HFFc6 (cell line): ENCODE measurements at places on chromosomes 13 and 19.

DNA sequence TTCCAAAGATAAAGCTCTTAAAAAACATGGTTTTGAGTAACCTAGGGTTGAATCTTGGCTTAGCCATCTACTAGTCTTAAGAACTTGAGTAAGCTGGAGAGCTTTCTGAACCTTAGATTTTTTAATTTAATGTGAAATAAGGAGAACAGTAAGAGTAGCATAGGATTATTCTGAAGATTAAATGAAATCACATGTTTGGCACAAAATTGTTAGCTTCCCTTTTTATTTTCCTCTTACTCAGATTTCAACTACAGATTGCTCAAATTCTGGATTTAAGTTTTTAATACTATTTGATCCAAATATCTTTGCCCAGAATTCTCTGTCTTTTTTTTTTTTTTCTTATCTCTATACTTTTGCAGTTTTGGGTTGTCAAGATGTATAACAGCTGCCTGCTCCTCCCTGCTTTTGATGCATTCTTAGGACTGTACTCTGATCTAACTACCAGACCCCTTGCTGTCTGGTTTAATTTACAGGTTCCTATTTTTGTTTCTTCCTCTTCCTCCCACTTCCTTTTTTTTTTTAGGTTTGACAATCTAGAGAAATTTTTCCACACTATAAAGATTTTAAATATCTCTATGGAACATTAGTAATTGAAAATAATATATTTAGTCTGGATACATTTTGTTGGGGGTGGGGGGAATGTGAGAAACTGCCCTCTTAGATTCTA lies 12.3 kb downstream of the POMP start:
- DNase-seq: no peak

GRCh38 chr13:24688950-24689349 lies 8.7 kb downstream of the ATP12A start:
- DNase-seq: no peak

DNA sequence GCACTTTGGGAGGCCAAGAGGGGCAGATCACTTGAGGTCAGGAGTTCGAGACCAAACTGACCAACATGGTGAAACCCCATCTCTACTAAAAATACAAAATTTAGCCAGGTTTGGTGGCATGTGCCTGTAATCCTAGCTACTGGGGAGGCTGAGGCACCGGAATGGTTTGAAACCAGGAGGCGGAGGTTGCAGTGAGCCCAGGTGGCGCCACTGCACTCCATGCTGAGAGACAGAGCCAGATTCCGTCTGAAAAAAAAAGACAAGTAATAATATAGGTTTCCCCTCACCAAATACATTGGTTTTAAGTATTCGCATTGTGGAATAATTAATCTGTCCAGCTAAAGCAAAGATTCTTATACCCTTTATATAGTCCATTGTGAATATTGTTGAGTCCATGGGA lies 1544.6 kb downstream of the OLFM4 start:
- no peak for DNase-seq

- no peak for DNase-seq
Observed at GRCh38 chr19:44776402-44777096, 1.1 kb upstream of the CBLC start.

- peak; percentile 38 for DNase-seq
Observed at GRCh38 chr19:17346109-17346671, 8.8 kb downstream of the GTPBP3 start.

DNA sequence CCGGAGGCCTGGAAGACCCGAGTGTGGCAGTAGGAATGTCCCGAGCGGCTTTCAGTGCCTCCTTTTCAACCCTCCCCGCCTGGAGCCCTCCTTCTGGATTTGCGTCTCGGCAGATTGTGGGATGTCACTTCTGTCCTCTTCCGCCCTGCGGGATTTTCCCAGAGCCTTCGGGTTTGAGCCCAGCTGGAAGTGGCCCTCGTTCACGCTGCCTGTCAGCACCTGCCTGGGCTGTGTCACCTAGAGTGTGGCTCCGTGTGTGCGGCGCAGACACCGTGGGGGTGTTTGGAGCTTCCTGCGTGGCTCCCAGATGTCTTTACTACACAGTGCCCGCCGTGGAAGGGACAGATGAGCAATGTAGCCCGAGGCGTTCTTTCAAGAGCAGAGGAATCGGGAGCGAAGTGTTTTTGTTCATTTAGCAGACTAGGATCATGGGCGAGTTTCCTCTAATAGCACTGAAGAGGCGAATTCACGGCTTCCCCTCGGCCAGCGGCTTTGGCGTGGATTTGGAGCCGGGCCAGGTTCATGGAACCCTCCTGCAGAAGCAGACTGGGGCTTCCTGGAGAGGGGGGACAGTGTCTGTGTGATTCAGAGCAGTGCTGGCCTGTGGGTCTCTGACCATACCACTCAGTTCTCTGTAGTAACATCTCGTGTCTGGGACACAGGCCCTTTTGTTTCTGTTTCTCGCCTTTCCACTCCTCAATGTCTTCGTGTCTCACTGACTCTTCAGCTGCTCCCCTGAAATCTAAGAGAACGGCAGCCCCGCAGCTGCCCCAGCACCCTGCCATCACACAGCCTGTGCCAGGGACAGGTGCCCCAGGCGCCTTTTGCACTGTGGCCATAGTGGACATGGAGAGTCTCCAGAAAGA lies 68.0 kb downstream of the KDM4B start:
- DNase-seq: peak; percentile 88

DNA sequence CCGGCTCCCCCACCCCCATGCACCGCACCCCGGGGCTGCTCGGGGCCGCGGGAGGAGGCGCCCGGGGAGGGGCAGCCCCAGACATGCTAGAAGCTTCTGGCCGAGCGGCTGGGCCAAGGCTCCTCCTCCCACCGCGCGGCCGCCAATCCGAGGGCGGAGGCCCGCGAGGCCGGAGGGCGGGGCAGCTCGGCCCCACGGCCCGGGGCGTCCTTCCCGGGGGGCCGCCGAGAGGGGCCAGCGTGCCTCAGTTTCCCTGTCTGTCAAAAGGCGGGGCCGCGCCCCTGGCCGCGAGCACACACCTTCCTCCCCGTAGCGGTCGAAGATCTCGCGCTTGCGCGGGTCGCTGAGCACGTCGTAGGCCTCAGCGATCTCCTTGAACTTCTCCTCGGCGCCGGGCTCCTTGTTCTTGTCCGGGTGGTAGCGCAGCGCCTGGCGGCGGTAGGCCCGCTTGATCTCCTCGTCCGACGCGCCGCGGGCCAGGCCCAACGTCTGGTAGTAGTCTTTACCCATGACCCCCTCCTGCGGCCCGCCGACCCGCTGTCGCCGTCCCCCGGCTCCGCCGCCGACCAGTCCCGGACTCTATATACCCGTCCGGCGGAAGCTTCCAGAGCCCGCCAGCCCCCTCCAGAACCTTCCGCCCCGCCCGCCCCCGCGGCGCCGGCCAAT lies at the start of gene DNAJB1:
TSS of gene DNAJB1 (minus strand) at position 558 of the 666 bp plus-strand sequence. CDS start at position 510, 48 bp downstream.
- DNase-seq: peak; percentile 70

GRCh38 chr13:66995203-66995611 lies 234.9 kb downstream of the PCDH9 start:
- DNase-seq: no peak

- DNase-seq: no peak
Observed at GRCh38 chr19:39046037-39046821, 13.9 kb upstream of the FBXO27 start.

DNA sequence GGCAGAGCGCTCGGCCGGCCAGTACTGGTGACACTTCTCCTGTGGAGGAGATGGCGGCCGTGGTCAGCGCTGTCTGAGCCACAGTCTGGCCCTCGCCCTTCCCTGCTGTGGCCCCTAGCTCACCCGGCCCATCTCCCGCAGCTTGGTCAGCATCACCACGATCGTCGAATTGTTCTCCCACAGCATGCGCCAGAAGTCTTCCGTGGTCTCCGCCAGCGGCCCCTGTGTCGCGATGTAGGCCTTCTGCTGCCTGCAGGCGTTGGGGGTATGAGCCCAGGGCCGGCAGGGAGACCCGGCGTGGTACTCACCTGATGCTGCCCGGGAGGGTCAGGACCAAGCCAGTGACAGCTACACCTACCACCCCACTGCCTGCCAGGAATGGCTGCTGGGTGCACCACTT lies 130.1 kb downstream of the PTPRS start:
- no peak for DNase-seq

- DNase-seq: peak; percentile 73
Observed at GRCh38 chr19:49570138-49570856, 10.1 kb downstream of the NOSIP start.

DNA sequence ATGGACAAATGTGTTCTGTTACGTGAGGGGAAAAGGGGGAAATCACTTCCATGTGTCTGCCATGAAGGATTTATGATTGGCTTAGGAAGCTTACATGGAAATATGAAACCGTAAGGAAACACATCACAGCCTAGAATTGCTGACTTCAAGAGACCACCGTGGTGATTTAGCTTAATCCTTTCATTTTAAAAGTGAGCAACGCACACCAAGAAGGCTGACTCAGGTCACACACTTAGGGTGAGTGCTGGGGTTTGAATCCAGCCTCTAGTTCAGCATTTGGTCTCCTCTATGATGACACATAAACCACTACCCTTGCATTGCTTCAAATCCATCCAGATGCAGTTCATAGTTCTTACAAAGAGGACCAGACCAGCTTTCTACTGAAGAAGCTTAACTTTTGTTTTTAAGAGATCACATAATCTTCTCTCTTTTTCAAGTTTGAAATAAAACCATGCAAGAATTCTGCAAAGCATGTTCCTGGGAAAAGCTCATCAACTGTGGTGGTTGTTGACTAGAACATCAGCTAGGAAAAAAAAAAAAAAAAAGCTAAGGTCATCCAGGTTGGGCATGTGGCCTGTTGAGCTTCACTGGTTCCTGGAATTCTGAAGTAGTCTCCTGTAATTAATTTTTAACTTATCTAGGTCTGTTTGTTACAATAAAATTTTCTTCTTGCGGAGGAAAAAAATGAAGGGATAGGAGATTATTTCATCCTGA lies 60.2 kb upstream of the KL start:
- no peak for DNase-seq

DNA sequence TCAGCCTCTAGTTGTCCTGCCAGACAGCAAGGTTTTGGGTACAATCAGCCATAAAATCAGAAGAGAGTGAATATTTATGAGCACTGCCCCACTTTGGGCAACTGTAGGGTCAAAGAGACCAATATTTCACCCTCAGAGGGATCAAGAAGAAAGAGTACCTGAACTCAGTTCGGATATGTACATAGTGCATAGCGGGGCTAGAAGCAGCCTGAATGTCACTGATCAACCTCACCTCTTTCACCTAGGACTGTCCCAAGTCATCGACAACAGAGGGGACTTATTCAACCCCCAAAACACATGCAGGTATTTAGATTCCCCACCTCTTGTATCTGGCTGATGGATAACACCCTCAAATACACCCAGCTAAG lies 446.9 kb downstream of the COG6 start:
- DNase-seq: no peak

GRCh38 chr13:30398601-30399072 lies 23.7 kb upstream of the UBE2L5 start:
- no peak for DNase-seq

DNA sequence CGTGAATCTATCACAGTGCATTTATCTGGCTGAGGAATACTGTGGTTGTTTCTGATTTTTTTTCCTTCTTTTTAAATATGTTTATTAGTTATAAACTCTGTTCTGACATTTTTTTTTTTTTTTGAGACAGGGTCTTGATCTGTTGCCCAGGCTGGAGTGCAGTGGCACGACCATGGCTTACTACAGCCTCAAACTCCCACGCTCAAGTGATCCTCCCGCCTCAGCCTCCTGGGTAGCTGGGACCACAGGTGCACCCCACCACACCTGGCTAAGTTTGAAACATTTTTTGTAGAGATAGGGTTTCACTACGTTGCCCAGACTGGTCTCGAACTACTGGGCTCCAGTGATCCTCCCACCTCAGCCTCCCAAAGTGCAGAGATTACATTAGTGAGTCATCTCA lies 6.6 kb upstream of the NUMBL start:
- no peak for DNase-seq

DNA sequence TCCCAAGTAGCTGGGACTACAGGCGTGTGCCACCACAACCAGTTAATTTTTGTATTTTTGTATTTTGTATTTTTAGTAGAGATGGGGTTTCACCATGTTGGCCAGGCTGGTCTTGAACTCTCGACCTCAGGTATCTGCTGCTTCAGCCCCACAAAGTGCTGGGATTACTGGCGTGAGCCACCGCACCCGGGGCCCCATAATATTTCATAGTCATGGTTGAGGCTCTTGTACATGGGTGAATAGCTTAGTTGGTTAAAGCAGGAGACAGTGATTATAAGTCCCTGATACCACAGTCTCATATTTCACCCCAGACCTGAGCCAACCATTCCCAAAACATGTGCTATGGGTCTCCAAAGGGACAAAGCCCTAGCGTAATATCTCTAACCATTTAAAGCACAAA lies 26.1 kb downstream of the MBNL2 start:
- DNase-seq: no peak

DNA sequence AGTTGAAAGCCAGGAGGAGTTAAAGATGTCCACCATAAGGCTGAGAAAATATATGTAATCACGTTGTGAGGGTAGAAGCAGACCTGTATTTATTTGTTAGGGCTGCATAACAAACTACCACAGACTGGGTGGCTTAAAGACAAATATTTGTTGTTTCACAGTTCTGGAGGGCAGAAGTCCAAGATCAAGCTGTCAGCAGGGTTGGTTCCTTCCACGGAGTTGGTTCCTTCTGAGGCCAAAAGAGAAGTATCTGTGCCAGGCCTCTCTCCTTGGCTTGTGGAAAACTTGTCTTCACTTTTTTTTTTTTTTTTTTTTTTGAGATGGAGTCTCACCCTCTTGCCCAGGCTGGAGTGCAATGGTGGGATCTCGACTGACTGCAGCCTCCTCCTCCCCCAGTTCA lies 73.7 kb upstream of the SLAIN1 start:
- DNase-seq: no peak

DNA sequence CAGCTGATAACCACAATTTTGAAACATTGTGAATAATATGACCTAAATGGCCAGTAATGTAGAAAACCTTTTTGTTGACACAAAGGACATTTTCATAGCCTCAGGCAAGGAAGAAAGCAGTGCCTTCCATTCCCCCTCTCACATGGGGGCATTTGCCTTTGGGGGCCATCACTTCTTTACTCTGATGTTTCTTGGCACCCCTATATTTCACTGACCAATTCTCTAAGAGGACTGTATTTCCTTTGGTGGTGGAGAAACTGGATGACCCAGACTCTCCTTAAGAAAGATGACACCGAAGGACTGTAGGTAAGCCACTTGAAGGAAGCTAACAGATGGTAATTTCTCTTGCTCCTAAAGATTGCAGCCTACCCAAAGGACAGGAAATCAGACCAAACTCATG lies 254.6 kb downstream of the DCLK1 start:
- no peak for DNase-seq

GRCh38 chr19:58181902-58182576 lies 822 bp upstream of the ZNF274 start:
- peak; percentile 1 for DNase-seq

GRCh38 chr13:39405107-39405506 lies 197.9 kb downstream of the LHFPL6 start:
- no peak for DNase-seq

- DNase-seq: no peak
Observed at GRCh38 chr19:51689751-51690453, 3.2 kb upstream of the SPACA6 start.

GRCh38 chr19:45927565-45928261 lies 13.1 kb upstream of the NANOS2 start:
- DNase-seq: peak; percentile 78

DNA sequence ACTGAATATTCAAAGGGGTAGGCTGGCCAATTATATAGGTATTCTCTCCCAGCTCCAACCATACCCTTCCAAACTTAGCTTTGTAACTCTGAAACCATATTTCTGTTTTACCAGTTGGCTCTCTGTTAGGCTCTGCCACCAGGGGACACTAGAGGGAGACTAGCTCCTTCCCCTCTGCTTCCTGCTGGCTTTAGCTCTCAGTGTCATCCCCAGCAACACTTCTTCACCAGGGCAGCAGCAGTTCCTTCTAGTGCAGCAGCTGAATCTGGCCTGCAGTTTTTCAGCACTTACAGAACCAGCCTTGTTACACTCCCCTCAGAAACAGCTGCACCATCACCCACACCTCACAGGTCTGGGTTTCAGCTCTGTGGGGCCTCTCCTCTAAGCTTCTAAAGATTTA lies 51.0 kb upstream of the DOCK9 start:
- no peak for DNase-seq
